NCI-H748 treated with DMSO at 0.1 percent for 48 hours (cell line): ENCODE measurements at places on chromosomes 4 and X.

GRCh38 chr4:140100771-140101170, 53.2 kb downstream of the MAML3 start:
- DNase-seq: no peak

DNA sequence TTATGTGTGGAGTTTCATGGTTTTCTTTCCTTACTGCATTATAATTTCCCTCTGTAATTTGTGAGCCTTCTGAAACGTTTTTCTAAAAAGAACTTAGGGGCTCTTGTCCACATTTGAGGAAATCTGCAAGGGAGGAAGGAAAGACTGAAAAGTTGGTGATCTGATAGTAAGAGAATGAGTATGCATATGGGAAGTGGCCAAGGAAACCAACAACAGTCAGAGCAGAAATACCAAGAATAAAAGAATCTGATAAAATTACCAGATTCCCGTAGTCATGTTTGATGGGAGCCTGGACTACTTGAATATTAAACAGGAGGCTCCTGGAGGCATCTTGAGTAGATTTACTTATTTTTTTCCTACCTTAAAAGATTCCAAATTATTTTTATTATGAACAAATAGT, 50.1 kb downstream of the MEPE start:
- DNase-seq: no peak

GRCh38 chr4:41363384-41363981, 106.8 kb downstream of the UCHL1 start:
- no peak for DNase-seq

GRCh38 chr4:37609626-37610025, 76.5 kb downstream of the RELL1 start:
- no peak for DNase-seq

DNA sequence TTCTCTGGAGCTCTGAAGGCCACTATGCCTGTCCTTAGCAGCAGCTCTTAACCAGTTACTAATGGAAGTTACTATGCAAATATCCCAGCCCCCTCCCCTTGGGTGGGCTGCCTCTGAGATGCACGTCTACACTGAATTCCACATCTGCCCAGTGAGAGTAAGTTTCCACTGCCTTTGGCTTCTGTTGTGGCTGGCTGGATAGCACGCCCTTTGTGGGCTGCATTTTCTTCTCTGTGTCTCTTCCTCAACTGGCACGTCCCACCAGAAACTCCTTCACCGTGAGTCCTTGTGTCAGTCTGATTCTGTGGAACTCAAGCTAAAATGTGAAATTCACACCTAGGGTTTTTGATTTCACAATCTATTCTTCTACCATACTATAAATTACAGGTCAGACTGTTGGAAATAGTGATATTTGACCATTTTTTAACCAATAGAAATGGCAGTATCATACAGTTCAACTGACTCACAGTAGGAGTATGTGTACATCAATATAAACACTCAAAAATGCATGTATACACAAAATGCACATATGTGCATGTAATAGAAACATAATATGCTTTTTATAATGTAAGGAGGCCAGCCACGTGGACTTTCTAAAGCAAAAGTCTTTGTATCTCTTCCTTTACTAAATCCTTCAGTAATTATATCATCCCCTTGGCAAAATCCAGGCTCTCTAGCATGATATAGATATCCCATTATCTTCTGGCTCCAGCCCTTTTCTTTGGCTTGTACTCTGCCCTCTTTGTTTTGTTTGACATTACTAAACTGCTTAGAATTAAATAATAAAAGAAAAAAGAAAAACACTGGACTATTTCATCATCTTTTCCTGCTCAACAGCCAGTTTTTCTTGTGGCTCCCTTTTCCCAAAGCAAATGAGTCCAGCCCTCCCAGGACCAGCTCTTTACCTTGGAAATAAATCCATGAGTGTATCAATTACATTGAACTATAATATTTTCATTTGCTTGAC, 33.2 kb upstream of the LDB2 start:
- DNase-seq: no peak
